Common myeloid progenitor, CD34-positive (primary cell): ENCODE measurements at places on chromosomes 6 and 20.

DNA sequence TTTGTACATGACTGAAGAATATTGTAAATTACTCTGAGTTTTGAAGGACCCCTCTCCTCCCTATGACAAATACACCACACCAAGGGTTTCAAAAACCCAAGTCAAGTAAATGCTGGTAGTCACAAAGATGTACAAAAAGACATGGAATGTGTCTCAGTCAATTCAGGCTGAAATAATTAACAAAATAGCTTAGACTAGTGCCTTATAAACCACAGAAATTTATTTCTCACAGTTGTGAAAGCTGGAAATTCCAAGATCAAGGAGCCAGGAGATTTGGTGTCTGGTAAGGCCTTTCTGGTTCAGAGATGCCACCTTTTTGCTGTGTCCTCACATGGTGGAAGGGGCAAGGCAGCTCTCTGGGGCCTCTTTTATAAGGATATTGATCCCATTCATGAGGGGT is 202.3 kb upstream of the RIN2 start:
- DNase-seq = no peak
- no peak overlapping the region for H3K27ac ChIP-seq
- H3K27me3 ChIP-seq = no peaks in the 10 kb centered on the region
- peaks cover 3% of the 10 kb centered on the region for H3K4me1 ChIP-seq
- no peaks in the 10 kb centered on the region for H3K36me3 ChIP-seq

DNA sequence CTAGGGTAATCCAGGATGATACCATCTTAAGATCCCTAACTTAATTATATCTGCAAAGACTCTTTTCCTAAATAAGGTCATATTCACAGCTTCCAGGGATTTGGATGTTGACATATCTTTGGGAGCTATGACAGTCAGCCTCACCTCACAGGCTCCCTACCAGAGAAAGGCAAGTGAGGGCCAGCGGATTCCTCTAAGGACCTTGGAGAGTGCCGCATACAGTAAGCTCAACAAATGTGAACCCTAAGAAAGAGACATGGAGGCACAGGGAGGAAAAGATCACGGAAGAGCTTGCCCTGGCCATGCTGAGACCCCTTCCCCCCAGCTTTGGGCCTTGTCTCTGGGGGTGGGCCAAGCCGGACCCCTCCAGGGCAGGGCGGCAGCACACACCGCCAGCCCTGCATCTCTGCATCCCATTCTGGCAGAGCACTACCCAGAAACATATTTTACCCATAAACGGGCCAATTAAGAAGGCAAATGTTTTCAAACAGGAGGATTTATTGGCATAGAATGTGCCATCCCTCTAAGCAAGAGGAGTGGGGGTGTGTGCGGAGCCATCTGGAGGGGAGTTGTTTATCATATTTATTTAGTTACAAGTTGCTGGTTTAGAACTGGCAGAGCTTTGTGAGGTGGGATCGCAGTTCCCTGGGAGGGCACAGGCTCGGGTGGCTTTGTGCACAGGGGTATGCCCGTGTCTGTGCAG is 55.4 kb downstream of the CHMP4B start:
- DNase-seq = no peak
- H3K36me3 ChIP-seq = no peaks in the 10 kb centered on the region
- H3K27me3 ChIP-seq = no peaks in the 10 kb centered on the region
- H3K4me1 ChIP-seq = peaks cover 3% of the 10 kb centered on the region
- no peak overlapping the region for H3K27ac ChIP-seq

- no peak overlapping the region for H3K27ac ChIP-seq
- no peaks in the 10 kb centered on the region for H3K27me3 ChIP-seq
- H3K36me3 ChIP-seq = no peaks in the 10 kb centered on the region
- peaks cover 5% of the 10 kb centered on the region for H3K4me1 ChIP-seq
Measured at GRCh38 chr6:164039954-164040375, 625.4 kb downstream of the QKI start.

GRCh38 chr6:13351271-13351670 is 22.9 kb upstream of the TBC1D7 start:
- H3K27me3 ChIP-seq = no peaks in the 10 kb centered on the region
- H3K4me1 ChIP-seq = peaks cover 36% of the 10 kb centered on the region
- H3K4me3 ChIP-seq = no peak overlapping the region
- no peak overlapping the region for H3K27ac ChIP-seq
- DNase-seq = no peak
- H3K36me3 ChIP-seq = no peaks in the 10 kb centered on the region
